ENCODE measurements at places on chromosomes 2 and 18.
A peak's percentile ranks its signal among the peaks of the same experiment; 100 is the strongest.

- peak; percentile 50 for DNase-seq
Observed at GRCh38 chr2:159214325-159214865, 72.1 kb downstream of the WDSUB1 start.

DNA sequence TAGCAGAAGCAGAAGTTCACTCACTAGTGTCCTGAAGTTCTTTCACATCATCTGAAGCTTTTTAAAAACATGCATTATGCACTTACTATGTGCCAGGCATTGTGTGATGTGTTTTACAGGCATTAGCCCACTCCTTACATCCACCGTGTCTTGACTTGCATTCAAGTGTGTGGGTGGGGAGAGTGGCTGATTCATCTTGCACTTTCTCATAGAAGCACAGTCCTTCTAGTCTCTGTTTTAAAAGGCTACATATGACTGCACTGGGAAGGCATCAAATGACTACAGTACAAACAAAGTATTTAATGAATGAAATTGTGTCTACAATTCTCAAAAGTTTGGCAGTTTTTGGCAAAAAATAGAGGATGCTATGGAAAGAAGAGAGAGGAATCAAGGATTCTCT is 21.6 kb upstream of the DSC3 start:
- no peak for DNase-seq

- DNase-seq: no peak
Observed at GRCh38 chr2:230681171-230681545, 31.5 kb upstream of the CAB39 start.

GRCh38 chr2:66661253-66662173 is 226.6 kb downstream of the MEIS1 start:
- no peak for DNase-seq

DNA sequence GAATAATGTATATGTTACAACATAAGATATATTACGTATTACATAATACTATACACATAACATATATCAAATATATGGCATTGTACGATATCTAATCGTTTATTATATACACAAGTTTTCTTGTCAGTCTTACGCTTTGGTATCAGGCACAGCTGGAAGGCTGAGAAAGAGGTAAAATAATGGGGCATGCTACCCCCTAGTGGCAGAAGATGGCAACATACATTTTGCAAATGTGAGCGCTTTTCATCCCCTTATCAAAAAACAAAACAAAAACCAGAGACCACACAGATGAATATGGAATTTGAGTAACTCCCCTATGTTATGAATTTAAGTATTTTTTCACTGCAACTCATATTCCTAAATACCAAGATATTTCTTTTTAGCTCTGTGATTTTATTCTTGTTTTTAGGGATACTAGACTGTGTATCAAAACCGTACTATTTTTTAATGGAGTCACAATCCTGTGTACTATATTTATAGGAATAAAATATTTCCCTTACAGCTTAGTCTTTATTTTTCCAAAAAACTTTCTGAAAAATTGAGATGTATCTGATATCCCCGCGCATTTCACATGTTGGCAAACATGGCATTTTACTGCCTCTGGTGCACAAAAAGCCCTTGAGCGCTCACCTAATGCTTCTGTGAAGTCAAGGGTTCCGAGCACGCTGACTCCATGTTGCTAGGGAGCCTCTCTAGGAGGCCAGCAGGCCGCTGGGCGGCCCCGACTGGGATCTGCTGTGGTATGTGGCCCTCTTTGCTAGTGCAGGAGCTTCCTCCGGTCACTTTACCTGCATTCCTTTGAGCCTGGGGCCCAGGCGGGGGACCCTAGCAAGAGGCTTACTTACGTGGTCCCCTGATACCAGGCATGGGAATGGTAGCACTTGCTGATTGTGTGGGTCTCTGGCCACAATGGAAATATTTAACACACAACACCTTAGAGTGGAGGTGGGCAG is 62.5 kb downstream of the SLC4A3 start:
- DNase-seq: no peak

All from natural killer cell treated with Interleukin-12 subunit alpha and Interleukin-12 subunit beta and Interleukin-15 and Interleukin-18, amount 100 ng/mL, for 72 hours (primary cell).